ENCODE measurements at places on chromosomes 5 and 9. TPM values are rescaled to one million over a fixed set of nuclear protein-coding genes. Genes with fewer than 3 reads are reported as not detected.
A peak's percentile ranks its signal among the peaks of the same experiment; 100 is the strongest.

GRCh38 chr5:93789173-93790067, 48.0 kb upstream of the POU5F2 start:
- peak; percentile 65 for DNase-seq

GRCh38 chr5:124906339-124907097, 160.1 kb upstream of the ZNF608 start:
- peak; percentile 94 for DNase-seq

GRCh38 chr9:123174079-123174478, 94.3 kb downstream of the STRBP start:
- DNase-seq, result no peak

DNA sequence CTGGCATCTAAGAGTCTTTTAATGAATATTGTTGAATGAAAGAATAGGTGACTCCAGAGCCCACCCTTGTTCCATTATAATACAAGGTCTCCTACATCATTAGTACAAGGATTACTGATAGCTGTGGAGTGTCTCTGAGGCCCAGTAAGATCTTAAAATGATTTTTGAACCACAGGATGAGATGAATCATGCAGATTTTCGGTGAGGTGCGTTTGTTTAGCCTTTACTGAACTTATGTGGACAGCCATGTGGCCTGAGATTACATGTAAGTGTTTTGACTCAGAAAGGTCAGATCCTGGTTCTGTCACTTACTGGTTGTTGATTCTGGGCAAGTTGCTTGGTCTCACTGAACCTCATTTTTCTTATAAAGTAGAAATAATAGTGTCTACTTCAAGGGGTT, 21.6 kb downstream of the NFX1 start:
- no peak for DNase-seq

GRCh38 chr5:179858241-179858585, 404 bp downstream of the MRNIP start:
- peak; percentile 18 for DNase-seq

GRCh38 chr5:137231540-137231939, 267.6 kb downstream of the SPOCK1 start:
- peak; percentile 56 for DNase-seq

DNA sequence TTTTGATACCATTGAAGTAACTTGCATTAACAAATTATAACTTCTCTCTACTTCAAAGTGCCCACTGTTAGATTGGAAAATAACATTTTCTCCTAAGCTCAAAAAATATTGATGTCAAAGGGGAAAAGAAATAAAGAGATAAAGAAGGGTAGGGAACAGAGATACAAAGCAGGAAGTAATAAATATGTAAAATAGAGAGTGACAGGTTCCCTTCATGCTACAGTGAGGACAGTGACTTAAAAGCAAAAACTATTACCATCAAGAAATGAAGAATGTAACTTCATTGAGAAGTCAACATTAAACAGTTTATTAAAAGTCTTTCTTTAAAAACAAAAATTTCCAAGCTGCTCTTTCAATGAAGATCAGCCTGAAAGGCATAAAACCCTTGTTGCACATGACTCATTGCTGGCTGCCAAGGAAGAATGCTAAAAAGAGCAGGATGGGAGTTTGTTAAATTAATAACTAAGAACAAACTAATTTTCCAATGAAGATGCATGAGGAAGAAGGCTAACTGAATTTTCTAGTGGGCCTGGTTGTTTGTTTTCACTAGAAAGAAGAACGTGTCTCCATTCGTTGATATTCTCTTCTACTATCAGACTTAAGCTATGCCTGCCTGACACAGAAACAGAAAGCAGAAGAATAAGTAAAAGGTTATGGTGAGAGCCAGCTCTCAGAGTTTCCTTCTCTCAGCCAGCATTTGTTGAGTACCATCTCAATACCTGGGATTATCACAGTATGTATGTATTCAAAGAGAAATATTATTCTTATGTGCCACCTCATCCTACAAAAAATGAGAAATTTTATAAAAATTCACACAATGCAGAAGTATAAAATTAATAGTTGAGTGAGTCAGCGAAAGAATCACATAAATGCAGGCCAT, 197.8 kb upstream of the NREP start:
- peak; percentile 50 for DNase-seq

GRCh38 chr5:1510631-1511030, 13.1 kb downstream of the LPCAT1 start:
- DNase-seq, result no peak

DNA sequence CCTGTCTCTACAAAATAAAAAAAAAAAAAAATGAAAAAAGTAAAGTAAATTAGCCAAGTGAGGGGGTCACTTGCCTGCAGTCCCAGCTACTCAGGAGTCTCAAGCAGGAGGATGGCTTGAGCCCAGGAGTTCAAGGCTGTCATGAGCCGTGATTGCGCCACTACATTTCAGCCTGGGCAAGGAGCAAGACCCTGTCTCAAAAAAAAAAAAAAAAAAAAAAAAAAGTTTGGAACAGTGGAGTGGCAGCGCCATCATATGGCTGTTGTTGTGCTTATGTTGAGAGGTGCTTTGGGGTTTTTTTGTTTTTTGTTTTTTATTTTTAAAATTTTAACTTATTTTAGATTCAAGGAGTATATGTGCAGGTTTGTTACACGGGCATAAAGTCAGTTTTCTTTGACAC, 3.6 kb downstream of the BRIX1 start:
- DNase-seq, result no peak

DNA sequence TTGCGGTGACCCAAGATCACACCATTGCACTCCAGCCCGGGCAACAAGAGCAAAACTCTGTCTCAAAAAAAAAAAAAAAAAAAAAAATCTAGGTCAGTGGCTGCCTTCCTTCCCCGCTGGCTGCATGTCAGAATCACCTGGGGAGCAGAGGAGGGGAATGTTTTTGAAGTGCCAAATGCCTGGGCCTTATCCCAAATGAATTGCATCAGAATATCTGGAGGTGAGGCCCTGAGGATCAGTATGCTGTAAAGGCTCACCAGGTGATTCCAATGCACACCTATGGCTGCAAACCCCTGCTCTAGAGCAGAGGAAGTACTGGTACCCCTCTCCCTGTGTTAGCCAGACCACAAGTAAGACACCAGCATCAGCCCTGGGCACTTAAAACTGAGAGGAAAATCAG, 44.7 kb upstream of the GABRP start:
- DNase-seq, result no peak

DNA sequence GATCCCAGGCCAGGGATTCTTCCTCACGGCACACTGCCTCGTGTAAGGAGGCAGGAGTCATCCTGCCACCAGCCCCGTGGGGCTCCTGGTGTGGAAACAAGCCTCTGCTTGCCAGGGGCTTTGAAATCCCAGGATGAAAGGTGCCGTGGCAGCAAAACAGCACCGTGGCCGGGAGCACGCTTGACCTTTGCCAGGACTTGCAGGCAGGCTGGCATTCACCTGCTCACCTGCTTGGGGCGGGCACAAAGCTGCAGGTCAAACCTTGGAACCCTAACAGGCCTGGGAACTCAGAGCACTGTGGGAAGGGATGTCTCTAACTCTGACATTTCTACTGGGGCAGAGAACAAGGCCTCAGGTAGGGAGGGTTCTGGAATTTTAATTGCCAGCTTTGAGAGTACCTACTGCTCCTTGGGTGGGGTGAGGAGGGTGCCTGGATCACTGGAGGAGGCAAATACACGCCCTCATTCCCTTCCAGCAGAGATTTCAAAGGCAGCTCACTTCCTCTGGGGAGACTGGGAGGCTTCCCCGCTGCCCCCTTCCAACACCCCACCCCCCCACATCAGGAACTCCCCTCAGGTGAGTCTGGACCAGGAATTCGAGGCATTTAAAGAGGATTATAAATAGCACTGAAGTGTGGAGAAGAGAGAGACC, 45.6 kb upstream of the STXBP1 start:
- no peak for DNase-seq

GRCh38 chr5:126000507-126000906, 422.7 kb upstream of the GRAMD2B start:
- DNase-seq, result no peak

DNA sequence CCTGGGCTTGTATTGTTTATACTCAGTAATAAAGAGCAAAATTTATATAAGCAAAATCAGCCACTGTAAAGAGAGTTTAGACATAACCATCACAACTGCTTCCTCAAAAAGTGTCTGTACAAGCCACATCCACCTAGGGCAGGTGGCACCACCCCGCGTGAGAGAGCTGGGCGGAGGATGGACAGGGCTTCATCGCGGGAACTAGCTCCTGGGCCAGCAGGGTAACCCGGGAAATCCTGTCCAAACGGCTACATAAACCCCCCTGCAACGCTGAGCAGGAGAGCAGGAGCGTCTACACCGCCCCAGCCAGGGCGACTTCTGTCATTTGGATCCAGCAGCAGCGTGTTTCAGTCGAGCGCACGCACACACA, 1.3 kb downstream of the SLC6A3 start:
- DNase-seq, result no peak

DNA sequence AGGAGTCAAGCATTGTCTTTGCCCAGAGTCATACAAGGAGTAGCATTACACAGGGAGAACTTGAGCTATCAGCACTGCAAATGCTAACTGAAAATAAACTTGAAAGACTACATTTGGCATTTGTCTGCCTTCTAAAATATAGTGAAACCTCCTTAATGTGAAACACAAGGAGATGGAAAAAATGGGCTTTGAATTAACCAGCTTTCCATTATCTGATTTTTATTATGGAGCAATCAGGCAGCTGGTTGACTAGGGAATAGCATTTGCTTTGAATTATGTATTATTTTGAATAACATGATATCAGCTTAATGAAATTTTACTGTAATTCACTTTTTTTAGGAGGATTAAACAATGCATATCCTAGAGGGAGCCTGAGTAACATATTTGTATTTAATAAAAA, 130.8 kb downstream of the GDNF start:
- DNase-seq, result no peak

DNA sequence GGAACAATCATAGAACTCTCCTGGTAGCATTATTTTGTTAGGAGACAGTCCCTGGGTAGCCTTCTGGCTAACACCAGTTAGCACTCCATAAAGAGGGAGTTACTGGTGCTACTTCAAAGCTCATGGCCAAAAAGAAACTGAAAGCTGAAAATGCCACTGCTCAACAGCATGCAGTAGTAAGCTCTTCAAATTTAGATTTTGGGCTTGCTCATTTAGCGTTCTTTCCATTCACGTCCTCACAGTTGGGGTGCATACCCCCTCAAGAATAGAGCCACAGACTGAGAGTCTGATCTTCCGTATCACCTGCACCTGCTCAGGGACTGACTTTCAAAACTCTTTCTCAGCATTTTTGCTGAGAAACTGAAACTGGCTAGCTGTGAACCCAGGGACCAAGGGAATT, 24.7 kb downstream of the NTRK2 start:
- no peak for DNase-seq

- no peak for DNase-seq
Observed at GRCh38 chr9:88355166-88355565, 33.1 kb upstream of the SPIN1 start.

DNA sequence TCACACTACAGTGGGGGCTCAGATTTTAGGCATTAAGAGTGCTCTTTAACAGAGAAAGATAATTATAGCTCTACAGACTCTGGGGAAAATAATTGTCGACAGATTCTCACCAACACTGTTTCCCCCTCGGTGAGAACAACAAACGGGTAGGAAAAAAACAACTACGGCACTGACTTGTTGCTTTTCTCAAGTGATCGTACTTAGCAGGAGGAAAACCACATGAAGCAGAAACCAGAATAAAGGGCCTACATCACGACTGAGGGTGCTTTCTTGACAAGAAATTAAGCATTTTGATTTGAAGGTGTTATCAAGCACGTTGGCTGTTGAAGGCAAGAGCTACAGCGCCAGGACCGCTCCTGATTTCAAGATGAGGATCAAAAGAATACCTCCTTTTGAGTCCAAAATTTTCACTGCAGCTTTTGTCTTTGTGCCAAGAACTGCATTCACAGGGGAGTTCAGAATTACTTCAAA, 27.2 kb upstream of the CER1 start:
- DNase-seq, result no peak

GRCh38 chr5:177005619-177006264, 837 bp downstream of the UIMC1 start:
- DNase-seq, result peak; percentile 54

DNA sequence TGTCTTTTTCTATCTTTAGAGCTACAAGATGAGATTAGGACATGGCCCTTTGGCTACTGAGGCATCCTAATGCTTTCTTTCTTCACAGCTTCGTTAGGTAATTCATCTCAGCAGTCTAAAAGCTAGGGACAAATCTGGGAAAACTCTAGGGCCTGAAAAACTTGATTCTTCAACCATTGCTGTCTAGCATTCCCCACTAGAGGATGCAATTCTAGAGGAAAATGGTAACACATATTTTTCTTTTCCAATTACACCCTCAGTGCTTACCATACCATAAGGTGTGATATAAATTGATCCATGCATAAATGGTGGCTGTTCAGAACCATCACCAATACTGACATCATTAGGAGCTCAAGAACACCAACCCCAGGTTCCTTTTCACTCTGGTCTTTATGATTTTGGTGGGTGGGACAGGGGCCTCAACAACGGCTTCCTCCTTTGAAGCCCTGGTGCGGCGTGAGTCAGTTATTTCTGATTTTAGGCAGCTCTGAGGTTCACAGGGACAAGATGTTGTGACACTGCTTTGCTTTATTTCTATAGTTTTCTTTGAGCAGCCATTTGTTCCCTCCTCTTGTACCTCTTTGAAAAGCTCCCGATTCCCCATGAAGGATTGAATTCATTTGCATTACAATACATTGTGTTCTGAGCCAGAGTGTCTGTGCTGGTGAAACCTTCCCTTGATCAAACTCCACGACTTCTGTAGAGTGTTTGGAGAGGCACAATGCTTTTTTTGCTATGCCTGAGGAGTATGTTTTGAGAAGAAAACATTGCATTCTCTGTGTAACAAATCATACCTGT, 526.0 kb upstream of the TRPC7 start:
- no peak for DNase-seq

DNA sequence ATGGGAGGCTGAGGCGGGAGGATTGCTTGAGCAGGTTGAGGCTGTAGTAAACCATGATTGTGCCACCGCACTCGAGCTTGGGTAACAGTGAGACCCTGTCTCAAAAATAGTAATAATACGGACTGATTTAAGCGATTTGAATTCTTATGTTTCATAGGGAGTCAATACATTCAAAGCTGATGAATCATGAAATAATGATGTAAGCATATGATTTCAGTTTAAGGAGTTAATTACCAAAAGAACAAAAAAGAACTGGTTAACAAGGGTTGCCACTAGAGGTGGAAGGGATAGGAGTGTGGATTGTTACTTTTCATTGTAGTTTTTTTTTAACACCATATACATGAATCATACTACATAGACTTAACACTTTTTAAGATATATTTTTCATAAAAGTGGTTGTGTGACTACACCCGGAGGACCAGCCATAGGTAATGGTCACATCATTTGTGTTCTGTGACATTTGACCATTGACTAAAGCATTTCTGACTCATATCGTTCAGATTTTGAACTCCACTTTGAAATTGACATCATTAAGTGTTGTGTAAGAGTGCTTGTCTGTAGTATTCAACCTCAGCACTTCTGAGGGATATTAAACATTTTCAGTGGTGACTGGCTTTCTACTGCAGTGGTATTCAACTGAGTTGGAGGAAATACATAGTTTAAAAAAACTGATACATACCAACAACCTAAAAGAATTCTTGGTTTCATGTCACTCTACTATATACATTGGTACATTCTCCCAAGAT, 7.0 kb downstream of the TRMT10B start:
- peak; percentile 40 for DNase-seq

Gene SMIM15
- total RNA-seq, result 41.5 TPM

Gene KLF4
- 16.8 TPM for total RNA-seq

Gene HK3
- total RNA-seq, result not detected

Gene SLC46A2
- total RNA-seq, result not detected

Gene FCN1
- not detected for total RNA-seq

Gene PCDHGA5
- total RNA-seq, result 1.7 TPM

Gene TAF1L
- total RNA-seq, result not detected

Gene LCN6
- total RNA-seq, result not detected

Gene IFNK
- not detected for total RNA-seq

Gene ESM1
- total RNA-seq, result 1.1 TPM

Gene FAM221B
- not detected for total RNA-seq

Gene FABP6
- total RNA-seq, result not detected

Gene SLCO4C1
- total RNA-seq, result 0.09 TPM

Gene SYNPO
- 3.9 TPM for total RNA-seq

Measured in fibroblast of the aortic adventitia (primary cell).